ENCODE measurements at places on chromosomes 2 and 18.

DNA sequence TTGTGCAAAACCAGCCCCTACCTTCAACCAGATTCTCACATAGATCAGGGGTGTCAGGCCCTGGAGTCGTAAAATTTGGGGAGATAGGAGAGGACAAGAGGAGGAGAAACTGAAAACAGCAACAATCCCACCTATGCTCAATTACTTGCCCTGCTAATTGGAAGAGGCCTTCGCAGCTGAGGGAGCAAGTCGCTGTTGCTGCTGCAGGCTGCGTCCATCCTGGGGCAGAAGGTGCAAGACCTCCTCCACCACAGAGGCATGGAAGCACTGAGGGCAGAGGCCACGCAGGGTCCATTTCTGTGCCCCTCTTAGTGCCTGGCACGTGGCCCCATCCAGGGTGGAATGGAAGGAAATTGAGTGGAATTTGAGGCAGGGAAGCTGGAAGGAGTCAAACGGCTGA, 36.5 kb downstream of the CNGA3 start:
- no peak for DNase-seq

GRCh38 chr18:34970106-34970505, 71.1 kb upstream of the MAPRE2 start:
- DNase-seq = no peak

- no peak for DNase-seq
Measured at GRCh38 chr2:30040147-30040546, 106.7 kb upstream of the YPEL5 start.

GRCh38 chr2:218448934-218449333, 30.0 kb downstream of the VIL1 start:
- no peak for DNase-seq

DNA sequence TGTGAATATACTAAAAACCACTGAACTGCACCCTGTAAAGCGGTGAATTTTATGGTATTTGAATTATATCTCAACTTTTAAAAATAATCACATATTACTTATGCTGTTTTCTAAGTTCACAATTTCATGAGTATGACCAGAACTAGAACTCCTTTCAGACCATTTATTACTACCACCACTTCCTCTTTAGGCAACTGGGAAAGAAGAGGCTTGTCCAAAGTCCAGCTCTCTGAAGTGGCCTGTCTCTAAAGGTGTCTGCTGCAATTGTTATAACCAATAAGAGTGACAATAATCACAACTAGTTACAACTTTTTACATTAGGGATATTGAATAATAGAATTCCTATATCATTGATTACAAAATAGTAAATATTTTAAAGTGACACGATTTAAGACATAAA, 267.9 kb upstream of the PIK3C3 start:
- no peak for DNase-seq

- DNase-seq = no peak
Measured at GRCh38 chr18:79634186-79634585, 45.4 kb upstream of the CTDP1 start.

DNA sequence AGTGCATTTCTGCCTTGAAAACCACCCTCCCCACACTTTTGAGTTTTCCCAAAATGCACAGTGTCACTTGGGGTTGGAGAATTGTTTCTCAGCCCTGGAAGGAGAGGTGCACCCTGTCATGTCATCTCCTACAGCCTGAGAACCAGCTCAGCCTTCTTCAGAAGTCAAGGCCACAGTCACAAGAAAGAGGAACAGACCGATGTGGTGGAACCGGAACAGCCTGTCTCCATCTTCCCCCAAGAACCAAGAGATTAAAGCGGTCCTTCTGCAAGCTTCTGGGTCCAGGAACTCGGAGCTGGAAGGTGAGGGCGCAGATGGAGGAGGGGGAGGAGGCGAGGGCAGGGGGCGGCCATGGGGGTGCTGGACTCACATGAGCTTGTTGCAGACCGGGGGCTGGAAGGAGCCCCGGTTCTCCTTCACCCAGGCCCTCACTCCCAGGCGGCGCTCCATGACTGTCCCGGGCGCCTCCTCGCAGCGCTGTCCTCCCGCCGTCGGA, 248 bp downstream of the HAAO start:
- peak; percentile 62 for DNase-seq

DNA sequence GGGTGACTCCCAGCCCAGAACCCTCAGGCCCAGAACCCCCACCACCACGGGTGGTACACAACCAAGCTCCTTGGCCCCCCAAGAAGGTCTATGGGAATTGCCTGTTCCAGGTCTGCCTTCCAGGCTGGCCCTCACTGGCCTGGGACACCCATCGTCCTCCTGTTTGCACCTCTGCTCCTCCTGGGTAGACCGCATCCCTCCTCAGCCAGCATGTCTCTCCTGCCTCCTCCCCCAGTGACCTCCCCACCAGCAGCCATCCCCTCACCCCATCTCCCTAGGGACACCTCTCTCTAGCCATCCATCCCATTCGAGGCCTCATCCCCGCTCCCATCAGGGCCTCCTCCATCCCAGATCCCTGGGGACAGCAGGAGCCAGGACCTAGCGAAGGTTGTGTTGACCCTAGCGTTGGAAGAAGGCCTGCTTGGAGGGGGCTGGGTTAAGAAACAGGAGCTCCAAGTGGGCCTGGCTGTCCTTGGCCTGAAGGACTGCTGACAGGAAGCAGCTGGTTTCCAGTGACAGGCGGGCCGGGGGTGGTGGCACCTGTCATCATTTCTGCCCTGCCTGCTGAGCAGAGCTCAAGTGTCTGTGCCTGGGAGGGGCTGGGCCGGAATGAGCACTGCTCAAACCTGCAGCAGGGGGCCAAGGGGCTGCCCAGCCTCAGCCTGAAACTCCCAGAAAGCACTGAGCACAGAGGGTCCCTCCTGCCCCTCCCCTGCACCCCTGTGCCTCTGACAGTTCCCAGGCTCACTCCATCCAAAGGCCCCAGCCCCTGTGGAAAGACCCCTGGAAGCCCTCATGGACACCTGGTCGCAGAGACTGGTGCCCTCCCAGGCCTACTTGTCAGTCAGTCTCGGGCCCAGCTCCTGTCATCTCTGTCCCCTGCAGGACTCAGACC, 96.0 kb upstream of the OTOS start:
- DNase-seq = peak; percentile 74

DNA sequence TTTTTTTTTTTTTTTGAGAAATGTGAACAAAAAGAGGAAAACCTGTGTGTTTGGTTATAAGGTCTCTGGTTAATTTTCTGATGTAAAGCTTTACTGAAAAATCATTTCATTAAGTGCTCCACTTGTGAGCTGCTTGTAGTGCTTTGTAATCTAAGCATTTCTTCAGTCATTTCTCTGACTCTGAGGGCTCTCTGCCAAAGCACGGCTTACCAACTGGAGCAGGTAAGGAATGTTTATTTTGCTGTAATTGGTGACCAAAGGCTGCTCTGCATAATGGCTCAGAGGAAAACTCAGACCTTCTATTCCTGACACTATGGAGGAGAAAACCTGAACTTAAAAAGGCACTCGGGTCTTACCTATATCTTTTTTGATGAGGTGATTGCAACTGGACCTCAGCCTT, 848.8 kb downstream of the MBD2 start:
- DNase-seq = no peak

GRCh38 chr18:77969972-77970371, 720.3 kb downstream of the GALR1 start:
- no peak for DNase-seq

- DNase-seq = peak; percentile 8
Measured at GRCh38 chr2:172083628-172084394, 1.5 kb upstream of the DLX1 start.

DNA sequence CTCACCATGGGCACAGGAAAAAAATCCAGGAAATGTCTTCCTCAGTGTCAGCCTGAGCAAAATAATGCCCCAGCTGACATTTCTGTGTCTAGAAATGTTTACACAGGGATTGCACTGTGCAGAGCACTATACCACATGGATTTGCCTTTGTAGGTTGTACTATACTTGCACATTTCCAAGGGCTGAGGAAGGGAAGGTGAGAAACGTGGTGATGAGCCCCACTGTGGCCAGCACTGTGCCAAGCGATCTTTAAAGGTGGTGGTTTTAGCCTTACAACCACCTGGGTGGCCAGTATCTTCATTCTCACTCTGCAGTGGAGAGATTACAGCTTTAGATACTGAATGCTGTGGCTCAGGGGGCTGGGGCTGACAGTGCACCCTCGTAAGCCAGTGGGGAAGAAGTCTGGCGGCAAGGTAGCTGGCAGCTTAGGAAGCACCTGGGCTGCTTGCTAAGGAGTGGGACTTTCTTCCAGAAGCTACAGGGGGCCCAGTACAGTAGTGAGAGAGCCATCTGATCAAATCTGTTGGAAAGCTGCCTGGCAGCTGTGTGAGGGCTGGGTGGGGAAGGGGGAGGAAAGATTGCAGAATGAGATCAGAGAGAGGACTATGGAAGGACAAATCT, 81.4 kb upstream of the MSH2 start:
- DNase-seq = no peak
